ENCODE measurements at places on chromosomes 2 and 18.

- DNase-seq, result no peak
Measured at GRCh38 chr18:60339018-60339417, 33.6 kb downstream of the MC4R start.

- DNase-seq, result no peak
Measured at GRCh38 chr2:171056307-171056706, 104.4 kb downstream of the TLK1 start.

- no peak for DNase-seq
Measured at GRCh38 chr2:181805228-181806038, 86.1 kb upstream of the ITPRID2 start.

DNA sequence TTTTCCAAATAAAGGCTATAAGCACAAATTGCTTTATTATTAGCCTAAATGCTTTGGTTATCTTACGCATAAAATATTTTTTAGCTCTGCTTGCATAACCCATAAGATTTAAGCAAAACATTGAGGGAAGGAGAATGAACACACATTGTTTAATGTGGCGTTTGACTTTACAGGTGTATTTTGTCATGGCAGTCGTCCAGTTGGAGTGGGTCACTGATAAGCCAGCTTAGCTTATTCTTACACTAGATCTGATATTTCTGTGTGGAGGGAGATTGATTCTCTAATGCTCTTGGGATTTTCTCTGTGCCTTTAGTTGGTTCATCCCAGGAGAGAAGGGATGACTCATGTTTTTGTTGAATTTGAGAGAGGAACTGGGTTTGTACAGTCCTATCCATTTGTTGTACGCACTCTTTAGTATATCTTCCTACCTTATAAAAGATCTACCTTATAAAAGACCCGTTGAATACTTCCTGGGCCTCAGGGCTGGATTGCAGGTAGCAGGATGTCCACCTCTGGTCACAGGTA, 47.5 kb upstream of the ACYP2 start:
- no peak for DNase-seq

- DNase-seq, result no peak
Measured at GRCh38 chr18:56257205-56257604, 381.2 kb downstream of the TXNL1 start.

DNA sequence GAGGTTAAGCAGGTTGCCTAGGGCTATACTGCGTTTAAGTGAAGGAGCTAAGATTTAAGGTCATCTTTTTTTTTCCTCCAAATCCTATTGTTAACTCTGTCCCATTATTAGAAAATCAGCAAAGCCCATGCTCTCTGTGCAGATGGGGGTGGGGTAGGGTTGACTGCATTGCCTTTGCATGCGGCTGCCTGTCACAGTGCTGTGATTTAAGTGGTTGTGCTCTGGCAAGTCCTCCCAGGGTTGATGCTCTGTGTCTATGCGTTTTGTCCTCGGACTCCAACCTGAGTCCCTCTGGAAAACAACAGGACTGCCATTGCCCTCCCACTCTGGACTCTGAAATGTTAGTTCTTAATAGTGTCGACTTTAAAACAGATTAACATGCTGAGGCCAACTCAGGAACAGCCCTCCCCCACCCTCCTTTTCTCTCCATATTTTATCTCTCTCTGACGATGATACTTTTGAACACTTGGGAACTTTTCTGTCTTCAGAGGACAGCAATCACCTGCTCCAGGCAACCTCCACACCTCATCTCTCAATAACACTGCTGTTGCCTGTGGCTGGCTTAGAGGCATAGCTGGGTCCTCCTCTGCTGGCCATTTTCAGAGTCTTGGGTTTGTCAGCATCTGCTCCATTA, 5.8 kb downstream of the FHOD3 start:
- no peak for DNase-seq

DNA sequence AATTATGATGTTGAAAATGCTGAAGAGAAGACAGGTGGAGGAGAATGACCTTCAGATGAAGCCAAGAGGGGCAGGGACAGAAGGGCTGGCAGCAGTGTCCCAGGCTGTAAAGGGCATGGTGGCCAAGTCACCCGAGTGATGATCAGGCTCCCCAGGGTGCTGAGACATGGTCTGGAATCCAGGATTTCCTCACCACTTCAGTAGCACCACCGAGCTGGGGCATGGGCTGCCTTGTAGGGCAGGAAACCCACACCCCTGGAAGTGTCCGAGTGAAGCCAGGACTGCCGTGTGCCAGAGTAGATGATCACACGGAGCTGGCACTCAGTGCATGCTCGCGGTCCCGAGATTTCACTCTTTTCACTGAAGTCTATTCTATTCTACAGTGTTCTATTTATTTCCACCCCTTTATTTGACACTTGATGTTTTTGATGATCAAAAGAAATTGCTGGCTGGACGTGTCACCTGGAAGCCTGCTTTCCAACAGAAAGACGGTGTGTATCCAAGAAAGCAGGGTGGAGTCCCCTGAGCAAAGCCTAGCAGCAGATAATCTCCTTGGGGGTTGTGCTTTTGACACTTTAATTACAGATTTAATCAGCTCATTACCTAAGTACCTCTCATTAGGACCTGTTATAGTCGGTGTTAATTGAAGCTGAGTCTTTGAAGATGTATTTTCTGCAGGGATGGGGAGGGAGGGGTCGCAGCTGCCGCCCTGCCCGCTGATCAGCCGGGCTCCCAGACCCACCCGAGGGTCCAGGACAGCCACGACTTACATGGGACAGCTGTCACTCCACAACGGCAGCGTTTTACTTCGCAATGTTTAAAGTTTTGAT, 92.3 kb downstream of the SEPTIN10 start:
- no peak for DNase-seq

DNA sequence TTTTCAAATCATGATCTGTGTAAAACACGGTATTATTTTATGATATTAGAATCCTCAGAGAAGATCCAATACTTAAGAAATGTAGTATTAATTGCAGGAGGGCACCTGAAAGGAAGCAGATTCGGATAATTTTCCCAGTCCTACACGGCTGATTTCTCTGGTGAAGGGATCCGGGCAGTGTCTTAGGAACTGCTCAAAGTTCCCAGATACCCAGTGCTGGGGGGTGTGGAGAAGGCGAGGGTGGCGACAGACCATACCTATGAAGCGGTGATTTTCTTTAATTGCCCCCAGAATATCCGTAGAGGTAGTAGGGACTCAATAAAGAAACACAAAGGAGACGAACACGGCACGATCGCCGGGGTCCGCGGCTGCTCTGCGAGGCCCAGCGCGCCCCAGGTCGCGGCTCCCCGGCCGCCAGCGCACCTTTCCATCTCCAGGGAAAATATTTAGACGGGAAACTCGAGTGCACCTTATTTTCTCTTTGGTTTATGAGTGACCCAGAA, 1.4 kb upstream of the SOX11 start:
- no peak for DNase-seq

DNA sequence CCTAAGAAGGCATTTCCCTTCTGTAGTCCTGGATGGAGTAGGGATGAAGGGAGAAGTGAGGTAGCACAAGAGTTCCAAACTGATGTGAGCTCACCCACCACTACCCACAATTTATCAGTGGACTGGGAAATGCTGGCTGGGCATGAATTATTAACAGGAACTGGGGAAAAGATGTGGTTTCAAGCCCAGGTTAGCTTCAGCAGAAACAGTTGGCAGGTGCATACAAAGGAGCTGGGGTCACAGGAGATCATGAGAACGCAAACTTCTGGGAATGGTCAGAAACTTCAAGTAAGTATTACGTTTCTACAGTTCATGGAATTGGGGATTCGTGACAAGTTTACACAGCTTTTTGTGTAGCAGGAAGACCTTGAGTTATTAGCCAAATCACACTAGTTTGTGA, 5.4 kb downstream of the CCDC141 start:
- DNase-seq, result no peak

- DNase-seq, result no peak
Measured at GRCh38 chr18:50218432-50219197, 23.7 kb upstream of the MYO5B start.

GRCh38 chr2:195732574-195732973, 75.5 kb downstream of the SLC39A10 start:
- no peak for DNase-seq

DNA sequence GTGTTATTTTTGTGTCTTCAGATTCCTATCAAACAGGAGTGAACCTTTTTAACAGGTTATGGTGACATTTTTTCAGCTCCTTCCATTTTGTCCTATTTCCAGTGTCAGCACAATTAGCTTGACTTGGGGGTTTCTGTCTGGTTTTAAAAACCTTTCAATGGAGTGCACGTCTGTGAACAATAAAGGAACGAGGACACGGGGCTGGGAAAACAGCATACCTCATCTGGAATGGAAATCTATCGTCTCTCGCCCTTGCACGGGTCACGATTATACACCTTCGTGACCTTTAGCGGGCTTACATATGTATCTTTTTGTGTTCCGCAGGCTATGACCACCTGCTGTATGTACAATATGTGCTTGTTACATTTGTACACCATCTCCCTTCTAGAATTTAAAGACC, 2.3 kb upstream of the ZNF532 start:
- DNase-seq, result no peak

DNA sequence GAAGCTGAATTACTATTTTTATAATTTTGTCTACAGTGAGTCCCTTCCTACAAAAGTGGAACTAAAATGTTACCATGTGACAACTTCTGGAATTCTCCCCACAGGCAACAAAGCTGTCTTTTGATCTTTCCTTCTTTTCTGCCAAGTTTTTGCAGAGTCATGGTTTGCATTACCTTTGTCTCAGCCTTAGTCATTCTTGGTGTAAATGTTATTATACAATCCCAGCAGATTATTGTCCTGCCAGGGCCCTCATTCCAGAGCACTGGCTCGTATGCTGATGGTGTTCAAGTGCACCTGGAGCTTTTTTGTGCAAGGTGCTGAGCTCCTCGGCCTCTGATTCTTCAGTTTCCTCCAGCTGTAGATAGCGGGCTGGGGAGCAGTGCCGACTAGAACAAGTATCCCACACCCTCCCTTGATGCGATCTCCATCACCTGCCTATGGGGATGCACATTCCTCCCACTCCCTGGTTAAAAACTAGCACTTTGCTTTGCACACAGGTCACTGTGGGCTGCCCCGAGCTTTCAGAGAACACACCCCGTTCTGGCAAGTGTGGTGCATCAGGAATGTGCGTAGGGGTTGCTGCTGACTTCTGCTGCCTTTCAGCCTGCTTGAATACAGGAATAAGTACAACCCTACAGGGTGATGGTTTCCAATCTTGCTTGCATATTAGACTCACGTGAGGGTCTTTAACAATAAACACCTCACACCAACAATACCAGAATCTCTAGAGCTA, 263.6 kb downstream of the RNF144A start:
- DNase-seq, result no peak

GRCh38 chr2:103823847-103824246, 1030.1 kb upstream of the POU3F3 start:
- no peak for DNase-seq

DNA sequence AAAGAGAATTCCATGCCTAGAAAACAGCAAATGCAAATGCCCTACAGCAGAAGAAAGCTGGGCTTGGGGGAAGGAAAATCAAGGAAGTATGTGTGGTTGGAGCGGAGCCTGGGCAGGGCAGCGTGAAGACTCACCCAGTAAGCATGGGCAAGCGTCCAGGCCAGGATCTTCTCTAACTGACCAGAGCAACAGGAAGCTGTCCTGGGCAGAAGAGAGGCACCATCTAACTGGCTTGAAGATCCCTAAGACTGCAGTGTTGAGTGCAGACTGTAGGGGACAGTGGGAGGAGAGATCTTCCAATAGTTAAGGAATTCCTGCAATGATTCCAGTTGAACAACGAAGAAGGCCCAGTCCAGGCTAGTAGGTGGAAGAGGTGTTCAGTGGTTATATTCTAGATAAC, 57.9 kb downstream of the NXPH2 start:
- DNase-seq, result no peak

GRCh38 chr2:12501469-12502158, 215.1 kb upstream of the TRIB2 start:
- peak; percentile 67 for DNase-seq

Data from activated effector memory CD4-positive, alpha-beta T cell treated with Interleukin-2 at 50 U/mL for 16 hours (primary cell).